ENCODE measurements at places on chromosomes 16 and 17. TPM values are rescaled to one million over a fixed set of nuclear protein-coding genes. Genes with fewer than 3 reads are reported as not detected.

SCNN1B gene
- 0.91 TPM for total RNA-seq

CA5A gene
- total RNA-seq = not detected

MT1H gene
- not detected for total RNA-seq

DPEP3 gene
- total RNA-seq = not detected

EFCAB13 gene
- 5.7 TPM for total RNA-seq

CLEC3A gene
- total RNA-seq = not detected

FN3K gene
- 49.9 TPM for total RNA-seq

All from left cardiac atrium (tissue), 4 donors.